HCT116 (cell line): ENCODE measurements at places on chromosomes 3 and 15.

GRCh38 chr15:70257573-70258248, 160.0 kb upstream of the TLE3 start:
- no peak for DNase-seq

GRCh38 chr3:118501152-118501551, 533.5 kb downstream of the IGSF11 start:
- DNase-seq, result peak; percentile 21

- no peak for DNase-seq
Measured at GRCh38 chr15:46646490-46646889, 1011.7 kb downstream of the SQOR start.

DNA sequence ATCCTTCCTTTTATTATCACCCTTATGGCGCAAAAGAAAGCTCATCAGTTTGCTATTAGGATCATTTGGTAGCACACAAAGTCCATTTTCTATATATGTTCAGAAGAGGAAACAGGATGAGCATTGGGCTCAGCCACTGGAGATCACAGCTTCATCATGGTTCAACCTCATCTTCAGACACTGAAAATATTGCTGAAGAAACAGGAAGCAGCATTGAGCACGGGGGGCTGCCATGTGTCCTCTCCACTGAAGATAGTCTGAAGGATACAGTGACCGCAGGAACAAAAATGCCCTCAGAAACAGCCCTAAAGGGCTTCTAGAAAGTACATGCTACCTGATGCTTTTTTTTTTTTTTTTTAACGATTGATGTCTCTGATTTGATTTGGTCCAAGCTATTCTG, 835.3 kb upstream of the CFAP20DC start:
- no peak for DNase-seq

- no peak for DNase-seq
Measured at GRCh38 chr3:30710017-30710416, 103.6 kb downstream of the TGFBR2 start.

DNA sequence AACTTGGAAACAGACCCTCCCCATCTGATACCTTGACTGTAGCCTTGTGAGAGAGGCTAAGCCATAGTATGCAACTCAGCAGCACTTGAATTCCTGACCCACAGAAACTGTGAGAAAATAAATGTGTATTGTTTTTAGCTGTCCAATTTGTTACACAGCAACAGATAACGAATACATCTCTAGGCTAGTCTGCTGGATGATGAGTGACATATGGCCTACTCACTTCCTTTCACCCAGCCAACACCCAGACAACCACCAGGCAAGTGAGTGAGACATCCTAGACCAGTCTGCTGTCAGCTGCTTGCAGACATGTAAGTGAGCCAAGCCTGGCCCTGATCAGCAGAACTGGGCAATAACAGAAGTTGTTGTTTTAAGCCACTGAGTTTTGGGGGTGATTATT, 19.2 kb upstream of the SMAD6 start:
- no peak for DNase-seq

DNA sequence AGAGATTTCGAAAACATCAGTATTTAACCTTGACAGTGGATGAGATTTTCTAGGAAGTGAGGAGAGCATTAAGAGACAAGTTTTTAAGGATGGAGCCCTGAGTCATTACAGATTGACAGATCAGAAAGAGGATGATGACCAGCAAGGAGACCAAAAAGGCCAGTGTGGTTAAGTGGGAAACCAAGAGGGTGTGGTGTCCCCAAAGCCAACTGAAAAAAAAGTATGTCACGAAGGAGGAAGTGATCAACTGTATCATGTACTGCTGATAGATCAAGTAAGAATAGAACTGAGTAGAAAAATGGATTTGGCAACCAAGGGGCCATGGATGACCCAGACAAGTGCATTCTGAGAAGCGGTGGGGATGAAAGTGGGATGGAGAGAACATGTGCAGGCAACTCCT, 491.8 kb downstream of the FHIT start:
- no peak for DNase-seq

DNA sequence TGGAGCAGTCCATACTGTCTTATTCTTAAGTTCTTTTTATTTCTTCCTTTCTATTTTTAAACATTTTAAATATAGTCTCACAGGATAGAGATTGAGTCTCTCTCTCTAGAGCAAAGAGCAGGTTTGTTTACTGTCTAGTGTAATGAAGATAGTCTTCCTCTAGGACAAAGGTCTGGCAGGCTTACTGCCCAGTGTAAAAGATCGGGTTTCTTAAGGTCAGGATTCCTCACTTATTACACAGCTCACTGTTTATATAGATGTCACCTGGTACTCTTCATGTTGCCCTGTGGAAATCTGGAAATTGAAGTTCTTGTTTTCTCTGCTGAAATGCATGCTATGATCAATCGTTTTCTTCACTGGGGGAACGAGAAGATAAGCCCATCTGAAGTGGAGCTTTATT, 76.0 kb downstream of the ZBBX start:
- peak; percentile 7 for DNase-seq

DNA sequence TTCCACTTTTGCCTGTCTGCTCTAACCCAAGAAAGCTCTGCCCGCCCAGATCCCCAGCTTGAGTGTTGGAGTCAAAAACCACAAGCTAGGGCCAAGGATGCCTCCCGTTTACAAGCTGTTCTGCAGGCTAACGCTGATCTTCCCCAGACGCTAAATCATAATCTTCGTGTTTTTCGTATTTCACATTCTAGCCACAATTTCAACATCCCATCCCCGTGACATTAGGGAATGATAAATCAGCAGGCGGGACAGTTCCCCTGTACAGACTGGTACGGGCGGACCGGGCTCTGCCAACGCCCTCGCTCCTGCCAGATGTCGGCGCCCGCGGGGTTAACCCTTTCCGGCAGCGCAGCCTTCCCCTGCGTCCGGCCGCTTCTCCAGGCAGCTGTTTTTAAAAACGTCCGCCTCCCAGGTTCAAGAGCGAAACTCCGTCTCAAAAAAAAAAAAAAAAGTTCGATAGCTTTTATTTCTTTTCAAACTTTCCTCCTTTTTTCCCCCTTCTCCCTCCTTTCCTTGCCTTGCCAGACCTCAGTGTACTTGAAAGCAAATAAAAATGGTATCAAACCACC, 81.0 kb upstream of the BNC1 start:
- DNase-seq, result peak; percentile 16

DNA sequence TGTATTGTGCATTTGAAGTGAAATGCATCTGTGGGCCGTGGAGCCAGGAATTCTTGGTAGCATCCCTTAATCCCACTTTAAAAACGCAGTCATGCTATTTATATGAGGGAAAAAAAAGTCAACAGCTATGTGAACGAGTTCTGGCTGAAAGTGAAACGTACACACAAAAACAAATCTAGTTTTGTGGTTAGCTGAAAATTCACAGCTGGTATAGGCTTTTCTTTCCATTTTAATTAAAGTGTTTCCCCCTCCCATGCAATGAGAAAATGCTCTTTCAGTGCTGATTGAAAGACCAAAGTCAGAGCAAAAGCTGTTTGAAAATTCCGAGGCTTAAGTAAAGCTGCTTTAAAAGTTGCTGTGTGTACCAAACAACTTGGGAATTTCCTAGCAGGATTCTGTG, 297.4 kb downstream of the PLCL2 start:
- DNase-seq, result no peak

GRCh38 chr15:99076109-99076508, 28.8 kb upstream of the SYNM start:
- no peak for DNase-seq

- DNase-seq, result no peak
Measured at GRCh38 chr3:145952536-145952935, 208.4 kb downstream of the PLOD2 start.

DNA sequence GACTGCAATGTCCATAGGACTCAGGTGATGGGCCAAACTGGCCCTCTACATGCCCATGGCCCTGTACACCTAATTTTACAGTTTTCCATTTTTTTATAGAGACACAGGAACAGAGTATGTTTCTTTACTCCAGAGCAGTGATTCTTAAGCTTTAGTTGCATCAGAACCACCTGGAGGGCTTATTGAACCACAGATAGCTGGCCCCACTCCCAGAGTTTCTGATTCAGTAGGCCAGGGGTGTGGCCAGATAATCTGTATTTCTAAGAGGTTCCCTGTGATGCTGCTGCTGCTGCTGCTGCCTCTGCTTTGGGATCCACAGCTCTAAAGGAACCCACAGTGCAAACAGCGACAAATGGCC, 5.1 kb downstream of the RBP1 start:
- DNase-seq, result peak; percentile 77

DNA sequence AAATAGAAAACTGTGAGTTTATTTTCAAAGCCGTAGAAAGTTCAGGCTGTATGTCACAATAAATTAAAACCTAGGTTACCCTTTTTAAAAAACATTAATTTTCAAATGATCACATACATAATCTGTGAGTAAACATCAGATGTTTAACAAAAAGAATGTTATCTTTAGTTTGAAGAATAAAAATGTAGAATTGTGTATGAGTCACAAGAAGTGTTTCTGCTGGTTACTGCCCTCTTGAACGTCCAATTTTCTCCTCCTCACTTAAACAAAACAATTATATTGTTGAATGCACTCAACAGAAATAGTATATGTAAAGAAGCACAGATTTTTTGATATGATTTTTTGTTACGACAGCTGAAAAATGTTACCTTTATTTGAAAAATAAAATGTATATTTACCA, 855.1 kb downstream of the ROBO1 start:
- DNase-seq, result no peak

DNA sequence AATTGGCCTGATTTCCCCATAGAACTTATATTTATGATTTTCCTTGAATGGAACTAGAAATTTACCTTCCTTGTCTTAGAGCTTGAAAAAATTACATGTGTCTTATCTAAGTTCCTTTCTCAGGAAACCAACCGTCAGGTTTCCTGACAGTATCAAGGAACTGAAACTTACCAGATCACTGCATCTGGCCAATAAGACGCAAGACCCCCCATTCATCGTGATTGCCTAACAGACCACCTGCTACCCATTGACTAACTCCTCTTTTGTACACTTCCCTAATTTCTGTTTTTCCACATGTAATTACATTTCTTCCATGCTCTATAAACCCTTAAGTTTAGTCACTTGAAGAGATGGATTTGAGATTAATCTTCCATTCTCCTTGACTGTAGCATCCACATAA, 517.2 kb upstream of the CBLB start:
- DNase-seq, result no peak

DNA sequence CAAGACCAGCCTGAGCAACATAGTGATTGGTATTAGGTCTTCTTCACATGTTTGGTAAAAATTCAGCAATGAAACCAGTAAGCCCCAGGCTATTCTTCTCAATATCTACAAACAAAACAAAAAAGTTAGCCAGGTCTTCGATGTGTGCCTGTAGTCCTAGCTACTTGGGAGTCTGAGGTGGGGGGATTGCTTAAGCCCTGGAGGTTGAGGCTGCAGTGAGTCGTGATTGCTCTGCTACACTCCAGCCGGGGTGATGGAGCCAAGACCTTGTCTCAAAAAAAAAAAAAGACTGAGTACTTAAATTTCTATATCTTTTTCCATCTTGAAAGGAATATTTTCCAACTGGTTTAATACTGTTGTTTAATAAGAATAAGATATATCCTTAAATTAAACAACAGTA, 106.8 kb downstream of the MBNL1 start:
- no peak for DNase-seq

DNA sequence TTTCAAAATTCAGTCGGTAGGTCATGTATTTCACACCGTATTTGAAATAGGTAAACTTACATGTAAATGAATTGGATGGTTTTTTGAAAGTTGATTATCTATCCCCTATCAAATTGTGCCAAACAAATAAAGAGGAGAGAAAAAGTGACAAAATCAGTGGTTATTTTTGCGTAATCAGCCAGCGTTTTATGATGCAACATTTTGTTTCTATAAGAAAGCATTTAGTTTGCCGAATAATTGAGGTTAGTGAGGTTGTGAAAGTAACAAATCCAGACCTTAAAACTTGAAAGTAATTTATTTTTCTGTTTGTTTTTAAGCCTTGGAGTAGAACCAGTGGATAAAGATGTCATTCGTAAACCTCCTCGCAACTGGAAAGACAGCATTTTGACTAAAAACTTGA, 29.3 kb downstream of the ASTE1 start:
- DNase-seq, result no peak

- DNase-seq, result no peak
Measured at GRCh38 chr15:76270876-76271275, 40.4 kb downstream of the ETFA start.

GRCh38 chr15:50830477-50831354, 65.2 kb upstream of the SPPL2A start:
- no peak for DNase-seq

GRCh38 chr3:32009101-32009500, 27.6 kb downstream of the ZNF860 start:
- DNase-seq, result no peak

DNA sequence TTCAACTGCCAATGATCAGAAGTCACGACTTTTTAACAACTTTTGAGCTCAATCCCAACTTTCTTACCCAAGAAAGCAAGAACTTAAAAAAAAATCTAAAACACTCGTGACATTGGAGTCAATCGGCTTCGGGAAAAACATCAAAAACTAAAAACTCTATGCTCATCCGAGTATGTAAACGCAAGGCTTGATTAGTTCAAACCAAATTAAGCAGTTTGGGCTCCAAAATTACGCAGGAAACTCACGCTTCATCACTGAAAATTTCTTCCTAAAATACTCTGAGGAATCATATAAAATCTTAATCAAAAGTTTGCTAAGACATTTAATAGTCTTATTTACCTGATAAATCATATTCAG, 1.6 kb downstream of the TRA2B start:
- DNase-seq, result no peak

DNA sequence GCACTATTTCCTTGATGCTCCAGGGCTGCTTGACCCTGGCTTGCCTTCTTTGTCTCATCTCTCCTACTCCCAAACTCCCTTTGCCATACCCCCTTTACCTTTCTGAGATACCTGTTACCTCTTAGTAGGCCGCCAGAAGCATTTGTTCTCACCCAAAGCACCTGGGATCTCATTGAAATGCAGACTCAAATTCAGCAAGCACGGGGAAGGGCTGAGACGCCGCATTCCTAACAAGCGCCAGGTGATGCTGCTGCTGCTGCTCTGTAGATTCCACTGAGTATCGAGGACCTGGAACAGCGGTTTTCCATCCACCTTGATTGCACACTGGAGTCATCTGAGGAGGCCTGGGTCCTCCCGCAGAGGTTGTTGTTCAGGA, 91.8 kb downstream of the TMEM266 start:
- DNase-seq, result no peak
